ENCODE measurements at places on chromosomes 16 and 17.

DNA sequence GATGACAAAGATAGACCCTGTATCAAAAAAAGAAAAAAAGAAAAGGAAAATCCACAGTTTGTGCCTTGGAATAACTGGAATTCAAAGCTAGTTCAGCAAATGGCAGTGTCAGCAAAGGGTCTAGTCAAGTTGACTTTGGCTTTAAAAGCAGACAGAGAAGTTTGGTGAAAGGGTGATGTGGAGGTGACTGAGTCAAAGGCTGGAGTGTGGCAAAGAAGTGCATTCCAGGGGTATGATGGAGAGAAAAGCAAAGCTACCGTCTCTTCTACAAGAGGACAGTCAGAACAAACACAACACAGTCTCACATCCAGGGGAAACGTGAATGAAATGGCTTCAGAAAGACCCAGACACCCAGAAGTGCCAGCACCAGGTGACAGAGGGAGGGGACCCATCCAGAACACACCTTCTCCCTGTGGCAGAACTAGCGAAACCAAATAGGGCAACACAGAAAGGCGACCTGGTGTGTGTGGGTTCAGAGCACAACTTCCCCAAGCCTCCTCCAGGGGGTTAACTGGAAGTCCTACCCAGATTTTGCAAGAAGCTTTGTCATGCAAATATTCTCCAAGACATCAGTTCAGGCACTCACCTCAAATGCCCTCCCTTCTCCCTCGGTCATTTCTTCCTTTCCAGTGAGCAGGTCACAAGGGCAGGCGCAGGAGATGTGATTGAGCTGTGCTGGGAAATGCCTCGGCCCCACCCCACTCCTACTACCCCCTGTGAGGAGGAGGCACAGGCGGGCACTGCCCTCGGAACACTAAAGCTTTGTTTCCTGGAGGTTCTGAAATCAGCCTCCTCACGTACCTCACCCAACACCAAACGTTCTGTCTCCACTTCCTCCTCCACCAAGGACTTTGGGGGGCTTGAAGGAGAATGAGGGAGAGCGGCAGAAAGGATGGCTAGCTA lies 481.9 kb downstream of the SOX9 start:
- no peak for DNase-seq

DNA sequence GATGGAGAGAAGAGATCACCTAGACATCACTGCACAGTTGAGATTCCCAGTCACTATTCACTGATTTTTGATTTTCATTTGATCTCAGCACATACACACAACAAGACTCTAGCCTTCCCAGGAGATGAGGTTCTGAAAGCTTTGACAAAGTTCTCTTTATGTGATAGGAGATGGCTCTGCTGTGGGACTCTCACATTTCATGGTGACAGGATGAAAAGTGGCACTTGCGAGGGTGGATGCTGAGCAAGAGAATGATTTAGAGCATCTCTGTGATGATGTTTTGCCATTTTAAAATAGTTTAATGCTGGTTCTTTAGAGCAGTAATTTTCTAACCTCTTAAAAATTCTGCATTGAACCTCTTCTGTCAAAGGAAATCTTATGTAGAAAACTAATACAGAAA lies 113.3 kb upstream of the CA10 start:
- DNase-seq = no peak

GRCh38 chr17:9817086-9817485 lies 4.8 kb downstream of the GSG1L2 start:
- DNase-seq = no peak

DNA sequence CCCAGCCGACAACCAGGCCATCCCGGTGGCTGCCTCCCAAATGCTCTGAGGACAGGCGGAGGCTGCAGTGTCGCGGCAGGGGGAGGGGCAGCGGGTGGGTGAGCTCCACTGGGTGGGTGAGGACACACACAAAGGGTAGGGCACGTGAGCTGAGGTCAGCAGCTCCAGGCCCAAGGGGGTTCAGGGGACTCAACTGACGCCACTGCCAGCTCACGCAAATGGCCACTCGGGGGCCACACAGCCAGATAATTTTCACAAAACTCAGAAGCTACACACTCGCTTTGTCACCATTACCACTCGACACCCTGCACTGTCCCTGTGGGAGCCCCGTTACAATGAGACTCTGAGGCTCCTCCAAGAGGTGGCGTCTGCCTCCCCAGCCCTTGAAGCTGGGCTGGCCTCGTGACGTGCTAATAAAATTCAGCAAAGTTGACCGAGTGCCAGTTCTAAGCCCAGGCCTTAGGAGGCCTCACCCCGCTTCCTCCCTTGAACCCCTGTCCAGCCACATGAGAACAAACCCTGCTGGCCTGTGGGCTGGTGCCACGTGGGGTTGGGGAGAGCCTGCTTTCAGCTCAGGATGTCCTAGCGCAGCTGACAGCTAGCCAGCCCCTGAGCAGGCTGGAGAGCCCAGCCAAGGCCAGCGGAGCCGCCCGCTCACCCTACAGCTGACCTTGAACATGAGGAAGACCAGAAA lies 56.9 kb downstream of the RMI2 start:
- DNase-seq = no peak

- no peak for DNase-seq
These were observed 137.6 kb upstream of the RCVRN start for GRCh38 chr17:10042589-10043244.

GRCh38 chr16:65200857-65201256 lies 79.0 kb upstream of the CDH11 start:
- DNase-seq = no peak

DNA sequence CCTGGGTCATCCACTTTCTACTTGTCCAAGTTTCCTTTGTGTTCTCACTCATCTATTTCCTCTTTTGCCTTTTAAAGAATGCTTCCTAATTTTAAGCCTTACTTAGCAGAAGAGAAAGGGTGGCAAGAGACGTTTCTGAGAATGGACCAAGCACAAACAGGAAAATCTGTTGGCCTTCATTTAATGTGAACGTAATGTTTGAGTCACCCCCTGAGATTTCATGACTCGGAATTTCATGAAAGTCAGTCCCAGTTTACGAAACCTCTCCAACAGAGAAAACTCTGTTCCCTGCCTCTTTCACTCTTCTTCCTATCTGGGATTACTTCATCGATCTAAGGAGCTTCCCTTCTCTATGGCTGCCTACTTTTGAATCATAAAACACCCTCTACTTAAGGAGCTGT lies at the start of gene CD300E:
Gene CD300E, minus strand, starts transcription at position 46 of the 401 bp plus-strand sequence. CDS start 117 bp downstream, outside the sequence.
- DNase-seq = no peak

DNA sequence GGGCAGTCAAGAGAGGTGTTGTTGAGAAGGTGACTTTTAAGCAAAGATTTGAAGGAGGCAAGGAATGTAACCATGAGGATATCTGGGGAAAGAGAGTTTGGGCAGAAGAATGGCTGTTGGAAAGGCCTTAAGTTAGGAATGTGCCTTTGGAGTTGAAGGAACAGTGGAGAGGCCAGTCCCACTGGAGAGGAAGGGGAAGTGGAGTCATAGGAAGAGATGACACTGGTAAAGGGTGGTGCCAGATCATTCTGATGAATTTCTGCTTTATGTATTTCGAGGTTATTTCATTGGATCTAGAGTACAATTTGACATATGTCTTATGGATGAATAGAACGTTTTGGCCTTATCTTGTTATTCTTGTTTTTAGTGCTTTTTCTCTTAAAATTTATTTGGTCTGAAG lies 93.5 kb downstream of the WWP2 start:
- no peak for DNase-seq

DNA sequence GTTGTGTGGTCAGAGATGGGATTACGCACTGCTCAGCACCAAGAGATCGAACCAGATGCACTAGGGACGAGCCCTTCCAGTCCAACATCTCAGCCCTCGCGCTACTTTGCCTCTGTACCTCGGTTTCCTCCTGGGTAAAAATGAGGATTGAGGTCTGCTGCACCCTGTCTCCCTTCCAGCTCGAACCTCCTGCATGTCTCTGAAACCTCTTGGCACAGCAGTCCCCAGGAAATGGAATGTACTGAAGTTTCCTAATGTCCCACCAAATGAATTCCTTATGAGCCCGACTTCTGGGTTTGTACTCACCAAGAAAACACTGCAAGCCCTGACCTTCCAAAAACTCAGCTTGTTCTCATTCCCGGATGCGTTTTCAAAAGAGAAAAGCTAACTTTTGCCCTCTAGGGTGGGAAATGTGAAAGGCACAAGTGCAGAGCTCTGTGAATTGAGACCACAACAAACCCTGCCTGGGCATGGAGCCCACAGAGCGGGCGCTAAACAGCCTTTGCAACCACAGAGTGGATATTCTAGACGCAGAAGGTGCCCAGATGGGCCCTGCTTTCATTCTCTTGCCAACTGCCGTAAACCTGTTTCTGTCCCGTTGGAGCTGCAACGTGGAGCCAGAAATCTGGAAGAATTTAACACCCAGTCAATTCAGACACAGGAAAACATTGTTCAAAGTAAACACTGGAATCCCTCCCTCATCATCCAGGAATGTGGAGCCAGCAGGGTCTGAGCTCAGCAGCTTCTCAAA lies 10.3 kb downstream of the CDRT4 start:
- no peak for DNase-seq

DNA sequence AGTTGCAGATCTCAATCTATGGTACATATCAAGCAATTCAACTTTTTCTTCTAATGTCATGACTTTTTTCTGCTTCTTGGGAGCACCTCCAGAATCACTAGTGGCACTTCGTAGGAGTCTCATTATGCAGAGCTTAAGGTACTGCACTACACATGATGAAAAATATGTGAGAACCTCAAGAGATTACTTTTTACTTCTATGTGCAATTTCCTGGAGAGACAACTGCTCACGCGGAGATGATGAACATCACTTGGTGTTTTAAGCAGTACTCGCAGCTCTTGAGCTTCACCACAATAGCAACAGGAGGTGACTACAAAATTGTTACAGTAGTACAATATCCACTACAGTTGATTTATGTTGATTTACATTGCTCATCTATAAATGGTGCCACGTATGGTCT lies 79.7 kb downstream of the MRTFB start:
- no peak for DNase-seq

DNA sequence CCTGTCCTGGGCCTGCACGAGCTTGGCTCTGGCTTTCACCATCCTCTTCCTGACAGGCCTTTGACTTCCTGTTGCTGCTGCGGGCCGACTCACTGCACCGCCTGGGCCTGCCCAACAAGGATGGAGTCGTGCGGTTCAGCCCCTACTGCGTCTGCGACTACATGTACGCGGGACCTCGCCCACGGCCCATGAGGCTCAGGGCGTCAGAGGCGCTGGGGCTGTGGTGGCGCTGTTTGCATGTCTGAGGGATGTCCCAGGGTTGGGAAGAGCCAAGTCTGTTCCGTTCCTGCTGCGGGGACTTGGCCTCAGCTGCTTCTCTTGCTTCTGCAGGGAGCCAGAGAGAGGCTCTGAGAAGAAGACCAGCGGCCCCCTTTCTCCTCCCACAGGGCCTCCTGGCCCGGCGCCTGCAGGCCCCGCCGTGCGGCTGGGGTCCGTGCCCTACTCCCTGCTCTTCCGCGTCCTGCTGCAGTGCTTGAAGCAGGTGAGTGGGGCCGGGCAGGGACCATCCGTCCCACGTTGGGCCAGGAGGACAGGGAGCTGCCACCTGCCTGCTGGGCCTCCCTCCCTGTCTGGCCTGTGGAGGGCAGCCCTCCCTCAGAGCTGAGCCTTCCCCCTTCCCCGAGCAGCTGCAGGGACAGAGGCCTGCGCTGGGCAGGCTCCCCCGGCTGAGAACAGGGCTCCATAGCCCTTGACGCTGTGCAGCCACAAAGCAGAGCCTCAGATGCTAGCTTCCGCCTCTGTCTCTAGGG lies 23.8 kb downstream of the TSC2 start:
- no peak for DNase-seq

- no peak for DNase-seq
These were observed 55.4 kb upstream of the DNAJA2 start for GRCh38 chr16:47028767-47029377.

- no peak for DNase-seq
These were observed 43.5 kb downstream of the MAP1LC3B start for GRCh38 chr16:87435372-87436224.

- no peak for DNase-seq
These were observed 43.9 kb downstream of the TRARG1 start for GRCh38 chr17:1323336-1323735.

DNA sequence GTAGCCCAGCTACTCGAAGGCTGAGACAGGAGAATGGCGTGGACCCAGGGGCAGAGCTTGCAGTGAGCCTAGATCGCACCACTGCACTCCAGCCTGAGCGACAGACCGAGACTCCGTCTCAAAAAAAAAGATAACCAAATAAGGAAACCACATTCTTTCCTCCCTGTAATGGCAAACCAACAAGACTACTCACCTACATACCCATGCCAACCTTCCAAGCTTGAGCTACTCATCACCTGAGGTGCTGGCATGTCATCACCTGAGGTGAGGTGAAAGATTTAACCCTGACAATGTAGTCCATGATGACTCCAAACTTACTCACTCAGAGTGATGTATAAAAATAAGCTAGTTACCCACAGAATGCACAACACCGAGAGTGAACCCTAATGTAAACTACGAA lies 85.2 kb downstream of the SMG6 start:
- no peak for DNase-seq

DNA sequence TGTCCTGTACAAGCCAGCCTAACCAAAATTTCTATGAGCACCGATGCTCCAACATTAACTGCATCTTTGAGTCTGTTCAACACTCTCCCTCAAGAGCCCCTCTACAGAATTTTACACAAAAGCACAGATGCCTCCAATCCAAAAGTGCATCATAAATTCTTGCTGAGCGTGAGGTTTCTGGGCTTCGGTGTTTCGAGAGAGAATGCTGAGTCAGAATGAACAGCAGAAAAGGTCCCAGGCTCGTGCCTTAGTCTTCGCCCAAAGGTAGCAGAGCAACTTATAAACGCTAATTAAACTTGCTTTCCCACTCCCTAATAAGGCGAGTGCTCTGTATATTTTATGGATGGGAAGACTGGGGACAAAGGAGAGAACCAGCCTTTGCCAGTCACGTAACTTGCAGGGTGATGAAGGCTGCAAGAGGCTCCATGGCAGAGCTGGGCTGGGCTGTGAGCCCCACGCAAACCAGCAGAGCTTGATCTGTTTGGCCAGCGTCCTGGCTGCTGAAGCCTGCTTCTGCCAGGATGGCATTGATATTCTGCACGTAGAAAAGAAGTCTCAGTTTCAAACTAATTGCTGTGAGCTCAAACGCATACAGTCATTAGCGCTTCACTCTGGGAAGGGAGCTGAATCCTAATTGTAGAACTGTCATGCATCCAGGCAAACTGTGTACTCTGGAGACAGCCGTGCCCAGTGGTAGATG lies 138.5 kb downstream of the DNAH9 start:
- no peak for DNase-seq

DNA sequence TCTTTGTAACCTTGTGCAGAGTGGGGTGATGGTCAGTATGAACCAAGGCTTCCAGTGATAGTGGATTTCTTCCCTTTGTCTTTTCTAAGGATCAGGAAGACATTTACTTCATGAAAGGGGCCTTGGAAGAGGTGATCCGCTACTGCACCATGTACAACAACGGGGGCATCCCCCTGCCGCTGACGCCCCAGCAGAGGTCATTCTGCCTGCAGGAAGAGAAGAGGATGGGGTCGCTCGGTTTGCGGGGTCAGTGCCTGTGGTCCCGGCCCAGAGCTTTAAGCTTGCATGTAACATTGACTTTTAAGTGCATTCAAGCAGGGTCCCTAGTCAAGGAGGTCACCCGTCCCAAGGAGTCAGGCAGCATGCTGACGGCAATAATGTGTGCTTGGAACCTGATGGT lies 56.0 kb downstream of the MEAK7 start:
- DNase-seq = no peak

Data from stimulated activated CD8-positive, alpha-beta memory T cell treated with anti-CD3 and anti-CD28 coated beads, Interleukin-7, amount 100 ng/mL, for 1 hour (primary cell).